ENCODE measurements at places on chromosomes 2 and 18.

DNA sequence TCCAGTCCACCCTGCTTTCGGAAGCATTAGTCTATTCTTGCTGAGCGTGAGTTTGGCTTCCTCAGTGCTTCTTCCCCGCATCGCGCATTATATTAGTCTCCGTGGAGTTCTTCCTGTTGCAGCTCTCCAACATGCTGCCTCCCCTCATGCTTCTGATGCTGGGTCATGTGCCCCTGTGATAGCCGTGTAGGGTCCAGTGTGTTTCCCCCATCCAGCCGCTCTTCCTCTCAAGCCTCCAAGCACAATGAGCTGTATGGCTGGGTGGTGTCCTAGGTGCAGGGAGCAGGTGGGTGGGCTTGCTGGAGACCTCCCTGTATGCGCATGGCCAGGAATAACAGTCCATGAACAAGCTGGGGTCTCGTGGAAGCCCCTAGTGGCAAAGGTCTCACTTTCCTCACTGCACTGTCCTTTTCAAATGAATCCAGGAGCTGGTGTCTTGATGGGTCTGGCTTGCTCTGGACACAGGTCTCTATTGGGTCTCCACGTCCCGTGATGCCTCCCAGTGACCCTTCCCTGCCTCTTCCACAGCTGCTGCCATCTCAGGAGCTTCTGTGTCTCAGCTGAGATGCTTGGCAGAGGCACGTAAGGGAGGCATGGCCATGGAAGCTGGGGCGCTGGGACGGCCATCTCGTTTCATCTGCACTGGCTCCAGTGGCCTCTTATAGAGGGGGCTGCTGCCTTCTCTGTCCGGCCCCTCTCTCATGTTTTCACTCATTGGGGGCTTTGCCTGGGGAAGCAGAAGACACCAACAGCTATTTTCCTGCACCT, 54.8 kb upstream of the HDAC4 start:
- no peak for DNase-seq

DNA sequence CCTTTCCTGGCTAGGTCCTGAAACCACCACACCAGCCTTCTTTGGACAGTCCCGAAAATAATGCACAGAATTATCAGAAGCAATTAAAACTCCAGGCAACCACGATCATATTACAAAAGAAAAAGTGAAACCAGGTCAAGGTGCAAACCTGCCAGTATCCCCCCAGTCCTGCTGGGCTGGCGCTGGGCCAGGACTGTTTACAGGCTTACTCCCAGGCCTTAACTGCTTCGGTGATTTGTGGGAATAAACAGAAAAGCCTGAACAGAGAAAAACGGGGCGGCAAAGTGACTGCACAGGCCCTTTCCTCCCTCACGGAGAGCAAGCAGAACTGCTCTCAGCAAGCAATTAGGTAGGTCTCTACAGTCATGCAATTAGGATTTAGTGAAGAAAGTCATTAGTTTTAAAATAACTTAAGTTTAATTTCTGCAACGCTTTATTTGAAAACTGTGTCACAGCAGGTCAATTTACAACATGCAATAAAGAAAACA, 1.3 kb downstream of the HDAC4 start:
- peak; percentile 47 for DNase-seq

DNA sequence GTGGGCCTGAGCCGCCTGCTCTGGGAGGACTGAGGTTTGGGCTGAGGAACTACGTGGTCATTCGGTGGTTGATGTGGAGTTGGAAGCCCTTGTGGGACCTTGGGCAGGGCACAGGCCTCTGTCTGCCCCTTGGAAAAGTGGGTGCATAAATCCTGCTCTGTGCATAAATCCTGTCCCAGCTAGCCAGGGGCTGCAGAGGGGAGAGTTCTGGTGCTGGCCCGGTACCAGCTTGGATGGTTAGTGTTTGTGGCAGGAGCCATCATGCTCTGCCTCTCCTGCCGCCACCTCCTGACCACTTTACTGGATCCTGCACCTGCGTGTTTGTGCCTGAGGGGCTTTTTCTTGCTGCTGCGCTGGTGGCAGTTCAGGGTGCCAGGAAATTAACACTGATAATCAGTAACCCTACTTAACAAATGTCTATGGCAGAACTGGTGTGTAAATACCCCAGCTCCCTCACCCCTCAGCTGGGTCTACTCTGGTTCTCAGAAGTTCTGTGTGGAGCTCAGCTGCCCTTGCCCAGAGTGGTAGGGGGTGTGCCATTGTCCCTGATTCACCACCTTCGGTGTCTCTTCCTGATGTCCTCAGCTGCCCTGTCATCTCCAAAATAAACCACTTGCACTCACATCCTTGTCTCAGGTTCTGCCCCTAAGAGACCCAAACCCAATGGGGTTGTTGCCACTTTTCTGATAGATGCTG, 156.8 kb downstream of the GLI2 start:
- DNase-seq, result no peak

DNA sequence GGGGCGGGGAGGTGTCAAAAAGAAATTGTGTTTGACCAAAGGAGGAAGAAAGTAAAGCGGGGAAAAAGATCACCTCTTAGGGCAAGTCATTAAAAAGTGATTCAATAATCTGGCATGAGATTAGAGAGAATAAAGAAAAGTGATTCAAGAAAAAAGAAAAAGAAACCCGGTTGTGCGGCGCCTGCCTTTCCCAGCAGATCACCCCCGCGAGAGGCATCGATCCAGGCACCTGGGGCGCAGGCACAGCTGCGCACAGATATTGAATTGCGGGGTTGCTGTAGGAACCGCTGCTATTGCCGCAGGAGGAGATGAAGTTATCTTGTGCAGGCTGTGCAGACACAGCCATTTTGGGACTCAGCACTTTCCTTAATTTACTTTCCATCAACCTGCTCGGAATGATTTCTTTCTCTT, 71.2 kb downstream of the PLB1 start:
- DNase-seq, result no peak

DNA sequence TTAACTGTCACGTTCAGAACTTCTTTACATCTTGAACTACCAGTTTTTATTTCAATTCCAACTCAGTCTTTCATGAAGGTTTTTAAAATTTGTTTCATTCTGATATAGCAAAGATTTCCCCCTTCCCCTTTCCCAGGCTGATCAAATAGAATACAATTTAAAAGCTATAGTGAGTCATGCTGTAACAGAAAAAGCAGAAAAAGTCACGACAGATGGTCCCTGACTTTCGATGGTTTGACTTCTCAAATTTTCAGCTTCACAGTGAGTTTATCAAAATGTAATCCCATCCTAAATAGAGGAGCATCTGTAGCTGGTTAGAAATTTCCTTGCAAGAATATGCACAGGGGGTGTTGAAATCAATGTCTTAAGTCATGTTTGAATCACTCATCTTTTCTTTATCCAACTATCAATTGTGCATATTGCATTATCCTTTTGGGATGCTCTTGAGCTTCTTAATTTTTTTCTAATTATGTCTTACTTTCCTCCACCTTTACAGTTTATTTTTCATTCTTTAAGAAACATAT, 500.3 kb downstream of the LRP1B start:
- no peak for DNase-seq

- no peak for DNase-seq
These were observed 791.9 kb downstream of the TRIB2 start for GRCh38 chr2:13508671-13509070.

DNA sequence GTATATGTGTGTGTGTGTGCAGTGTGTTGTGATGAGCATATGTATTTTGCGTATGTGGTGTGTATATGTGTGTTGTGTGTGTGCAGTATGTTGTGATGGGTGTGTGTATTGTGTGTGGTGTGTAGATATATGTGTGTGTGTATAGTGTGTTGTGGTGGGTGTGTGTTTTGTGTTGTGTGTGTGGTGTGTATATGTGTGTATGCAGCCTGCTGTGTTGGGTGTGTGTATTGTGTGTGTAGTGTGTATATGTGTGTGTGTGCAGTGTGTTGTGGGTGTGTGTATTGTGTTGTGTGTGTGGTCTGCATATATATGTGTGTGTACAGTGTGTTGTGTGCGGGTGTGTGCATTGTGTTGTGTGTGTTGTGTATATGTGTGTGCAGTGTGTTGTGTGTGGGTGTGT, 23.9 kb downstream of the ACKR3 start:
- no peak for DNase-seq

GRCh38 chr2:72627083-72627482, 198.8 kb downstream of the EXOC6B start:
- no peak for DNase-seq

- no peak for DNase-seq
These were observed 57.2 kb upstream of the SPOPL start for GRCh38 chr2:138444411-138444810.

DNA sequence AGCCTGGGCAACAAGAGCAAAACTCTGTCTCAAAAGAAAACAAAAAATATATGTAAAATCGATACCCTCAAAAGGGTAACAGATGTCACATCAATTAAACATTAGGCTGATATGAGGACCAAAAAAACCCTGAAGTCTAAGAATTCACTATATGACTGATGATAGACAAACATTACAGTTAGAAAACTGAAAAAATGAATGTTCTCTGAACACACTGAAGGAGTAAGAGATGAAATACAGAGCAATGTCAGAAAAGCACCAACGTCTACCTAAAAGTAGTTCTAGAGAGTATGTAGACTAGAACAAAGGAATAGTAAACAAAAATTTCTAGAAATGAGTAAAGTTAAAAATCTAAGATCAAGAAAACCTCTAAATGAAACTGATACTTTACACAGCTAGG, 81.9 kb downstream of the SLC66A3 start:
- DNase-seq, result no peak

GRCh38 chr2:118449401-118449800, 361.1 kb downstream of the INSIG2 start:
- no peak for DNase-seq

- no peak for DNase-seq
These were observed 28.1 kb downstream of the MMADHC start for GRCh38 chr2:149559341-149560068.

DNA sequence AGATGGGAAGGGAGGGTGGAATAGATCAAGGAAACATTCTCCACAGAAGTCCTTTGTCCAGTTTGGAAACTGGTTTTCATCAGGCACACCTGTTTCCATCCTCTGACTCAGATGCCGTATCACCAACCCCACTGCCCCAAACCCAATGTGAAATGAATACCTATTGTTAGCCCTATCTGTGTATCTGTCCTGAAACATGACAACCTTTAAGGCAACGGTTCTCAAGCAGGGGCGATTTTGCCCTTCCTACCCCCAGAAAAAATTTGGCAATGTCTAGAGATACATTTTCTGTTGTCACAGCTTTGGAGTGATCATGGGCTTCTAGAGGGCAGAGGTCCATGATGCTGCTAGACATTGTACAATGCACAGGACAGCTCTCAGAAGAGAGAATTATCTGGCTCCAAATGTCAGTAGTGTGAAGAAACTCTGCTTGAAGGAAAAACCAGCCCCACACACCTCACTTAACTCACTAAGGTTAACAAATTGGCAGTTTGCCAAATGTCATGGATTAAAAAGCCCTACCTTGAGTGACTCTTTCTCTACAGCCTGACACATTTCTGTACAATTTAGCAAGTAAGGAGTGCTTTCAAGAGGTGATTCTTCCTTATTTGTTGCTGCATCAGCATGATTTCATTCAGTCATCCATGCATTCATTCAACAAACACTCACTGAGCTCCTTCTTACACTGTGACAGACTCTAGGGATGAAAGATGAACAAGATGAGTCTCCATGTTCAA, 3.4 kb downstream of the SCTR start:
- no peak for DNase-seq

DNA sequence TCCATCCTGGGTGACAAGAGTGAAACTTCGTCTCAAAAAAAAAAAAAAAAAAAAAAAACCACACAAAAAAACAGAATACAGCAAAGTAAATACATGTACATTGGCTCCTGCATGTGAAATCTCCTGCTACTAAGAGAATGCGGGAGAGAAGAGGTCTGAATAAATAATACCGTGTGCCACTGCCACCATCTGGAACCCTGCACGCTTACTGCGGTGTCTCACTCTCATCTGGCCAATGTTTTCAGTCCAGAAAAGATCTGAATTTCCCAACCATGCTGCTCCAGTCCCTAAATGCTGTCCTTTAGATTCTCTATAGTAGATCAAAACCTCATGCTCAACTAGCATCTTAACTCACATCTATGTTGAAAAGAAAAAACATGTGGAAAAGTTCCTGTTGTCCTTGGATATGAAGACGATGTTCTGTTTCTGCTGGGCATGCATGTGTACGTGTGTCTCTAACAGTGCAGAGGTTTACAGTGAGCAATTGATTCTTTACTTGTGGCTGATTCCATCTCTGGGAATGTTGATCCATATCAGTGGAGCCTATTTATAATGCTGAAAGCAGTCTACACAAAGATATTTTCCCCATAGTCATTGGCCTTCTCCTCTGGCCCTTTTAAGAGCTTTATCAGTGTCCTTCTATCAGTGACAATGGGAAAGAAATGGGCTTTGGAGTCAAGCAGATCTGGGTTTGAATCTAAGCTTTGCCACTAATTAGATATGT, 11.9 kb downstream of the STON1 start:
- DNase-seq, result no peak

- no peak for DNase-seq
These were observed 64.1 kb downstream of the TAF4B start for GRCh38 chr18:26290385-26290784.

DNA sequence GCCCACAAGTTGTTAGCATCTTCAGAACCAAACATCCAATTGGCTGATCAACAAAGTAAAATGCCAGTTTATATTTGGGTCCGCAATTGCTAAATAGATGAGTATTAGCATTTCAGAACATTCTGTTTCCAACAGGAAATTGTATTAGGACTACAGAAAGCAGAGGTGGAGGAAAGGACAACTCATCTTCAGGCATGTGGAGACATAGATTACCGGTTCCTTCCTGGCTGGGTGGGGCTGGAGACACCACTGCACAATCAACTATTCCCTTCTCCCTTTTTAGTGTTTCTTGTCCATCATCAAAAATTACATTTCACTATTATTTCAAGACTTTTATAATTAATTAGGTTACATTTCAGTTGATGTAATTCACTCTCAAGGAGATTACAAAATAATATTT, 83.8 kb downstream of the ADAM23 start:
- no peak for DNase-seq

- DNase-seq, result no peak
These were observed 105.9 kb upstream of the CREB1 start for GRCh38 chr2:207423886-207424285.

DNA sequence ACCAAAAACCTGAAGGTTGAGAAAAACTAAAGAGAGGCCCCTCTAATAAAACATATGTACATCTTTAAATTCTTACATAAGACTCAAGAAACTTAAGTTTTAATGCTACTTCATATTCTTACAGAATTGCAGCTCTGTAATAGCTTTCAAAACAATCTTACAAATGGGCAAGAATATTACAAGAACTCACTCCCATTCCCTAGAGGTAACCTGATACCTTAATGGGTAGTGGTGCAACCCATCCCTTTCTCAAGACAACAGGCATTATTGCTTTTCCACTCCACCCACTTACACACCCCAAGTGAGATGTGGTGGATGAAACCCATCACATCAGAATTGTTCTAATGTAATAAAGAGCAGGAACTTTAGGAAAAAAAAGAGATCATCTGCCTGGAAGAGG, 103.7 kb downstream of the RBMS1 start:
- DNase-seq, result no peak

GRCh38 chr2:165745916-165746315, 48.1 kb downstream of the GALNT3 start:
- DNase-seq, result no peak

GRCh38 chr2:71063216-71063615, 5.2 kb upstream of the NAGK start:
- no peak for DNase-seq

GRCh38 chr18:22913861-22914260, 19.3 kb upstream of the RBBP8 start:
- DNase-seq, result no peak

- DNase-seq, result no peak
These were observed 135.2 kb downstream of the PRPF40A start for GRCh38 chr2:152582081-152582480.
